ENCODE measurements at places on chromosomes 7 and 10. TPM values are rescaled to one million over a fixed set of nuclear protein-coding genes. Genes with fewer than 3 reads are reported as not detected.

The PRKG1 gene
- total RNA-seq: 7.4 TPM

The GPR146 gene
- total RNA-seq: 18.9 TPM

The PRF1 gene
- total RNA-seq: 41.5 TPM

The HIBADH gene
- total RNA-seq: 31.0 TPM

The COL26A1 gene
- total RNA-seq: 0.19 TPM

The CHN2 gene
- 45.2 TPM for total RNA-seq

The IGFBP3 gene
- 65.0 TPM for total RNA-seq

The CCDC3 gene
- total RNA-seq: 29.4 TPM

The AGAP9 gene
- 13.5 TPM for total RNA-seq

The RPEL1 gene
- not detected for total RNA-seq

The NUTM2E gene
- not detected for total RNA-seq

The LEP gene
- not detected for total RNA-seq

The FXYD4 gene
- total RNA-seq: not detected

- no peak overlapping the region for H3K4me3 ChIP-seq
- no peak for DNase-seq
- H3K4me1 ChIP-seq: no peaks in the 10 kb centered on the region
- H3K36me3 ChIP-seq: no peaks in the 10 kb centered on the region
Observed at GRCh38 chr10:43671659-43672531, 23.2 kb upstream of the ZNF32 start.

DNA sequence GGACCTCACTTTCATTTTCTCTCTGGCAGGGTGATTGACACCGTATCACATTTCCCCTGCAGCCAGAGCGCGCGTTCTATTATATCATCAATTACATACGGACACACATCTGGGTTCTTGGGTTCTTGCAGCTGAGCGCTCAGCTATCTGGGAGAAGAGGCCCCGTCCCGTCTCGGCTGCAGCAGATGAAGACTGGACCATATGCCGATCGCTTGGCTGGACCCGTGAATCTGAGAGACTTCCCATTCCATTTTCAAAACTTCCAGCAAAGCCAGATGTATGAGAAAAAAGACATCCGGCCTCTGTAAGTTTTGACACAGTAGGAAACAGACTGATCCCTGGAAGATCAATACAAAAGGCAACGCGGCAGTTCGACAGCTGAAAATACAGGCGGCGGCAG is 99.8 kb downstream of the JCAD start:
- H3K4me3 ChIP-seq: no peak overlapping the region
- H3K36me3 ChIP-seq: no peaks in the 10 kb centered on the region
- no peak overlapping the region for H3K27ac ChIP-seq

- H3K36me3 ChIP-seq: no peaks in the 10 kb centered on the region
- H3K4me1 ChIP-seq: peaks cover 7% of the 10 kb centered on the region
- DNase-seq: no peak
- H3K27ac ChIP-seq: no peak overlapping the region
- no peak overlapping the region for H3K4me3 ChIP-seq
- H3K27me3 ChIP-seq: peaks cover 34% of the 10 kb centered on the region
Observed at GRCh38 chr10:116737627-116738327, 4.6 kb downstream of the HSPA12A start.

DNA sequence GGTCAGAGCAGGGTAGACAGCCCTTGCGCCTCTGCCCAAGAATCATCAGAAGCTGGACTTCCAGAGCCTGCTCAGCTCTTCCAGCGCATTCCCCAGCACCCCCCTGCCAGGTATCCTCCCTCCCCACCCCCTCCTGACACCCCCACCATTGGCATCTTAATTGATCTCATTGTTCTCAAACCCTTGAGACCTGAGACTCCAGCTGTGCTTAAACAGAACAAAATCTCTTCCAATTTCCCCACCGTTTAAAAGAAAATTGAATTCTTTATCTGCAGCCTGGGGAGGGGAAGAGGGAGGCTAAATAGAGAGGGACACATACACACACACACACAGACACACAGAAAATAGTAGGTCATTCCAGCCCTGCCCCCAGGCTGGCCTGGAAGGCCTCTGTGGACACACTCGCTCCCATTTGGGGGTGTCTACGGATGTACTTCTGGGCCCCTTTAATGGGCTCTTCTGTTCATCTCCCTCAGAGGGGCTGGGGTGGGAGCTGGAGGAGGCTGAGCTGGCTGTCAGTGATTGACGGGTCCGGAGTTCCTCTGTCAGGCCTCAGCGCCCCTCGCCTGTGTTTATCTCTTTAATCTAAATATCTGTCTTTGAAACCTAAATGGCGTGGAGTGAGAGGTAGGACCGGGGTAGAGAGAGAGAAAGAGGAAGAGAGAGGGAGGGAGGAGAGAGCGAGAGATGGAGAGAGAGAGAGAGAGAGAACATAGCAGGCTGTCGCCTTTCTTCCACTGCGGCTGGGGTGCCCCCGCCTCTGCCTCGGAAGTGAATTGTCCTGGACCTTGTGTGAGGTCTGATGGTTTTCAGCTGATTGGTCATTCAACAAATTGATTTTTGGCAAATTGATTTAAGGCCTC is 61.7 kb downstream of the C10orf105 start:
- no peaks in the 10 kb centered on the region for H3K4me1 ChIP-seq
- H3K36me3 ChIP-seq: no peaks in the 10 kb centered on the region
- H3K27me3 ChIP-seq: no peaks in the 10 kb centered on the region
- H3K4me3 ChIP-seq: no peak overlapping the region
- no peak for DNase-seq
- H3K27ac ChIP-seq: no peak overlapping the region

- no peaks in the 10 kb centered on the region for H3K4me1 ChIP-seq
- no peak for DNase-seq
- H3K27ac ChIP-seq: no peak overlapping the region
Observed at GRCh38 chr10:98226508-98227144, 41.4 kb downstream of the LOXL4 start.

DNA sequence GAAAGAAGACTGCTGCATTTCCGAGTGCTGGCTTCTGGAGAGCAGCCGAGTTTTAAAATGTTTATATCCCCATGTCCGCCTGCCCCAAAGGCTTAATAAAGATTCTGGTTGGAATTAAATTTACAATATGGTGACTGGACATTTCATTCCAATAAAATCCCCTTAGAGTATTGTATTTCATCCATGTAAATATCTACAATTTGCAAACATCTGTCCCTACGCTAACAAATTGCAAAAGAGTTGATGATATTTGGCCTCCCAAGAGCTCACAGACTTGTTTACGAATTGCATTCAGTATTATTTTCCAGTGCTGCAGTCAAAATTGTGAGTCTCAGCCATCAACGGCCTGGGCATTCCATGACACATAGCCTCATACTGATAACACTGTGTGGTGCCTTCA is 50.1 kb downstream of the PLEKHS1 start:
- no peak for DNase-seq
- H3K36me3 ChIP-seq: no peaks in the 10 kb centered on the region
- no peak overlapping the region for H3K4me3 ChIP-seq
- no peaks in the 10 kb centered on the region for H3K27me3 ChIP-seq
- H3K27ac ChIP-seq: no peak overlapping the region

GRCh38 chr10:100374200-100374655 is 27.2 kb downstream of the SCD start:
- H3K36me3 ChIP-seq: no peaks in the 10 kb centered on the region
- peak overlapping the region; percentile 72 for H3K27ac ChIP-seq
- peak overlapping the region; percentile 48 for H3K4me3 ChIP-seq
- DNase-seq: no peak

GRCh38 chr10:71213127-71213621 is 804 bp downstream of the UNC5B start:
- peak overlapping the region; percentile 42 for H3K4me3 ChIP-seq
- H3K4me1 ChIP-seq: peaks cover 65% of the 10 kb centered on the region
- H3K36me3 ChIP-seq: no peaks in the 10 kb centered on the region
- peak overlapping the region; percentile 80 for H3K27ac ChIP-seq
- peak; percentile 71 for DNase-seq

DNA sequence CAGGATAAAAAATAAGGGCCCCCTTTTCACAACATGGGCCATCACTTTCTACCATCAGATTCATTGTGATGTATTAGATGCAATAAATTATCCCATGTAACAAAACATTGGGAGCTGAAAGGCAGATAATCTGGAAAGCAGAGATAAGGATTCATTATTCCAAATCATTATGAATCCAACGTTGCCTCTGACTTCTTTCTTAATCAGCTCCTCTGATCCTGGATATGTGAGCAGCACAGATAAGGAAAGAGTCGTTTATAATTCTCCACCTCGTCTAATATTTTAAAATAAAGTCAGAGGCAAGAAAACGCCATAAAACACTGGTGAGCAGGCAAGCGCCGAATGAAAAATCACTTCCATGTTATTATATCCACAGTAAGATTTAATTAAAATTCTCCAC is 13.8 kb upstream of the GATA3 start:
- no peaks in the 10 kb centered on the region for H3K36me3 ChIP-seq
- DNase-seq: no peak
- H3K27me3 ChIP-seq: peaks cover 100% of the 10 kb centered on the region

DNA sequence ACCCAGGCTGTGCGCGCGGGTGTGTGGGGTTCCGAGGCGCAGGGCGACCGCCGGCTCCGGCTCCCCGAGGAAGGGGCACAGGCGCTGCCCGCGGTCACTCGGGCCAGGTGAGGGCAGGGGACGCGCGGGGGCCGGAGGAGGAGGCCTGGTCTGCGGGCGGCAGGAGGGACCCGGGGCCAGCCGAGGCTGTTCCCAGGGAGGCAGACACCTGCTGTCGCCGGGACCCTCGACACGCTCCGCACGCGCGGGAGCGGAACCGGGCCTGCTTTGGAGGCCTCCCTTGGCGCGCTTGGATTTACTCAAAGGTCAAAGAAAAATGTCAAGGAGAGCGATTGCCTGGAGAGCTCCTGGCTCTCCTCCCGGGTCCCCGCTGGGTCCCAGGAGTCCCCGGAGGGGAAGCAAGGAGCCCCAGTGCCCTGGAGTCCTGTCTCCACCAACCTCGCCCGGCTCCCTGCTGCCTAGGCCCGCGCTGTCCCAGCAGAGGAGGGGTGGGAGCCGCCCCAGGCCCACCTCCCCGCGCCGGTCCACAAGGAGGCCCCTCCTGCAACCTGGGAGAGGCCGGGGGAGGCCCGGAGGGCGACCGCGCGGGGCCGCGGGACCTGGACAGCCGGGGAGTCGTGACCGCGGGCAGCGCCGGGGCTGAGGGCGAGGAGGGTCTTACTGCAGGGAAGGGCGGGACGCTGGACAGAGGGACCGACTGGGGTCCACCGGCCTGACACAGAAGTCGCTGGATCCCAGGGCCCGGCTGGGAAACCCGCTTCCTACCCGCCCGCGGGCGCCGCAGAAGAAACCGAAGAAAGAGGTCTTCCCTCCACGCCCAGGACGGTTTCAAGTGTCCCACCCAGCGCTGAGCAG is 348.9 kb downstream of the DNAJB6 start:
- H3K27me3 ChIP-seq: peaks cover 28% of the 10 kb centered on the region
- peaks cover 53% of the 10 kb centered on the region for H3K4me1 ChIP-seq
- no peaks in the 10 kb centered on the region for H3K36me3 ChIP-seq
- H3K4me3 ChIP-seq: no peak overlapping the region
- no peak overlapping the region for H3K27ac ChIP-seq

- H3K27ac ChIP-seq: no peak overlapping the region
- no peaks in the 10 kb centered on the region for H3K36me3 ChIP-seq
- H3K4me1 ChIP-seq: no peaks in the 10 kb centered on the region
- no peak for DNase-seq
Observed at GRCh38 chr7:19069842-19070241, 47.6 kb downstream of the TWIST1 start.

- no peak overlapping the region for H3K4me3 ChIP-seq
- no peak for DNase-seq
- no peaks in the 10 kb centered on the region for H3K36me3 ChIP-seq
- H3K27ac ChIP-seq: no peak overlapping the region
- no peaks in the 10 kb centered on the region for H3K27me3 ChIP-seq
- no peaks in the 10 kb centered on the region for H3K4me1 ChIP-seq
Observed at GRCh38 chr10:104441329-104442000, 87.8 kb downstream of the CFAP58 start.

GRCh38 chr10:22611425-22612115 is 102.8 kb downstream of the PIP4K2A start:
- no peak for DNase-seq
- peaks cover 44% of the 10 kb centered on the region for H3K36me3 ChIP-seq
- peak overlapping the region; percentile 86 for H3K27ac ChIP-seq
- H3K4me1 ChIP-seq: peaks cover 99% of the 10 kb centered on the region
- peak overlapping the region; percentile 41 for H3K4me3 ChIP-seq

GRCh38 chr7:98557538-98558031 is 59.5 kb upstream of the NPTX2 start:
- no peak overlapping the region for H3K27ac ChIP-seq
- peak; percentile 23 for DNase-seq
- no peaks in the 10 kb centered on the region for H3K27me3 ChIP-seq
- H3K36me3 ChIP-seq: no peaks in the 10 kb centered on the region

DNA sequence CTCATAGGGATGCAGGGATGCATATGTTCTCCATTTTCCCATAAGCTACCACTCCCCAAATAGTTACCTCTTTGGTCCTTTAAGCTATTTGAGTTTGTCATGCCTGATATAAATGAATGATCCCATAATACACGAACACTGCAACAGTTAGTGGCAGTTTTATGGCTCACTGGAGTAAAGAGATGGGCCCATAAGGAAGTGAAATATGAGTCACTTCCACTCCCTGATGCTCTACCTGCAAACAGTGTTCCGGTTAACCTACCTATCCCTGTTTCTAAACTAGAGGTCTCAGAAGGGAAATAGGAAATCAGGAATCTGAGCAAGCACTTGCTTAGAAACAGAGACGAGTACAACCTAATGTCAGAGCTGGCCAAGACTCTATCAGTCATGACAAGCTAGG is 71.7 kb downstream of the CALD1 start:
- no peak for DNase-seq
- peaks cover 16% of the 10 kb centered on the region for H3K4me1 ChIP-seq
- H3K27ac ChIP-seq: no peak overlapping the region
- H3K27me3 ChIP-seq: no peaks in the 10 kb centered on the region

DNA sequence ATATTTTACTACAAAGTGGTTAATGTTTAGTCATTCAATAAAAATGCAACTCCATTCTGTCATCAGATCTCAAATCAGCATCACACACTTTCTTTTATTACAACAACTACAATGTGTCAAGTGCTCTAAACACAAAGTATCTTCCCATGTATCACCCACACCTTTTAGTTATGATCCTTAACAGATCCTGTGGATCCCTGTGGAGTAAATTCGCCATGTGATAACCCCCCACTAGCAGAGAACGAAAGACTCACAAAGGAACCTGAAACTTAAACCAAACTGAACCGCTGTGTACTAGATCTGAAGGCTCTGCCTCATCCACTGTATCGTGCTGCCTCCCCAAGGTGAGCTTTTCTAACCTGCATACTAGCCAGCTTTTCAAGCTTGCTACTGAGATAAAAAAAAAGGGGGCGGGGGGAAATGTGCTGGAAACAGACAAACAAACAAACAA is 1.7 kb downstream of the DPY19L1 start:
- peak overlapping the region; percentile 90 for H3K27ac ChIP-seq
- H3K4me1 ChIP-seq: peaks cover 14% of the 10 kb centered on the region
- no peak for DNase-seq
- no peaks in the 10 kb centered on the region for H3K36me3 ChIP-seq
- no peaks in the 10 kb centered on the region for H3K27me3 ChIP-seq

- DNase-seq: peak; percentile 63
- no peak overlapping the region for H3K4me3 ChIP-seq
- H3K36me3 ChIP-seq: no peaks in the 10 kb centered on the region
Observed at GRCh38 chr7:129522971-129523340, 20.6 kb downstream of the SMKR1 start.

- H3K4me1 ChIP-seq: no peaks in the 10 kb centered on the region
- no peaks in the 10 kb centered on the region for H3K27me3 ChIP-seq
- no peak for DNase-seq
- H3K27ac ChIP-seq: no peak overlapping the region
Observed at GRCh38 chr10:112335868-112336265, 38.0 kb upstream of the ACSL5 start.

- H3K27ac ChIP-seq: no peak overlapping the region
- no peaks in the 10 kb centered on the region for H3K27me3 ChIP-seq
Observed at GRCh38 chr10:78609976-78610375, 458.8 kb upstream of the ZMIZ1 start.

- no peaks in the 10 kb centered on the region for H3K36me3 ChIP-seq
- no peaks in the 10 kb centered on the region for H3K27me3 ChIP-seq
- peak overlapping the region; percentile 25 for H3K4me3 ChIP-seq
Observed at GRCh38 chr10:34116220-34116641, 698.9 kb downstream of the PARD3 start.

Data from spleen (tissue), 13 donors.